ENCODE measurements at places on chromosomes 4 and X. TPM values are rescaled to one million over a fixed set of nuclear protein-coding genes. Genes with fewer than 3 reads are reported as not detected.

Gene DAPP1
- polyA plus RNA-seq = 1.8 TPM

Gene TFE3
- polyA plus RNA-seq = 18.6 TPM

Gene CXCL3
- 0.28 TPM for polyA plus RNA-seq

Gene ZNF157
- 0.43 TPM for polyA plus RNA-seq

Gene CENPVL2
- polyA plus RNA-seq = not detected

DNA sequence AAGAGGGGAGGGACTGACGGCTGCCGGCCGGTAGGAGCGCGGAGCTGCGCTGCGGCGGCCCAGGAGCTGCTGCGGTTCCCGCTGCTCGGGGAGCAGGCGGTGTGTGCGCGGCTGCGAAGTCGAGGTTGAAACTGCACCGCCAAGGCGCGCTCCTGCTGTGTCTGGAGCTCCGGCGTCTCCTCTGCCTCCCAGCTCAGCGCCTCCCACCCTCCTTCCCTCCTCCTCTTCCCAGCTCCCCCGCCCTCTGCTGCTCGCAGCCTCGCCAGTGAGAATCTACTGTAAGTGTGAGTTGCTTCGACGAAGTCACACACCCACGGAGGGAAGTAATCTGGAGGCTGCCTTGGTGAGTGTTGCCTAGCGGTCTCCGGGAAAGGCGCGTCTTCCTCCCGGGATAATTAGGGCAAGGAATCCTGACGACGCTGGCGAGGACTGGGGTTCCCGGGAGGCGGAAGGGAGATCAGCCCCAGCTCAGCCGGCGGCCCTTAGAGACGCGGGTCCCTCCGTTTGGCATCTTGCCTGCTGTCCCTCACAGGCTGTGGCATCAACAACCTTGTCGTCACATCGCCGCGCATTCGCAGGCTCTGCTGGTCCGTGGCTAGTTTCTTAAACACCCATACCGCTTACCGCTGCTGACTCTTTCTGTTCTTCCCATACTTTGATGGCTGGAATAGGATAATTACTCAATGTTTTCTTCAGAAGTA lies at the start of gene EPHA5:
Gene EPHA5, minus strand, starts transcription at position 159 of the 701 bp plus-strand sequence. CDS start 747 bp downstream, outside the sequence.
- DNase-seq = peak; percentile 77

DNA sequence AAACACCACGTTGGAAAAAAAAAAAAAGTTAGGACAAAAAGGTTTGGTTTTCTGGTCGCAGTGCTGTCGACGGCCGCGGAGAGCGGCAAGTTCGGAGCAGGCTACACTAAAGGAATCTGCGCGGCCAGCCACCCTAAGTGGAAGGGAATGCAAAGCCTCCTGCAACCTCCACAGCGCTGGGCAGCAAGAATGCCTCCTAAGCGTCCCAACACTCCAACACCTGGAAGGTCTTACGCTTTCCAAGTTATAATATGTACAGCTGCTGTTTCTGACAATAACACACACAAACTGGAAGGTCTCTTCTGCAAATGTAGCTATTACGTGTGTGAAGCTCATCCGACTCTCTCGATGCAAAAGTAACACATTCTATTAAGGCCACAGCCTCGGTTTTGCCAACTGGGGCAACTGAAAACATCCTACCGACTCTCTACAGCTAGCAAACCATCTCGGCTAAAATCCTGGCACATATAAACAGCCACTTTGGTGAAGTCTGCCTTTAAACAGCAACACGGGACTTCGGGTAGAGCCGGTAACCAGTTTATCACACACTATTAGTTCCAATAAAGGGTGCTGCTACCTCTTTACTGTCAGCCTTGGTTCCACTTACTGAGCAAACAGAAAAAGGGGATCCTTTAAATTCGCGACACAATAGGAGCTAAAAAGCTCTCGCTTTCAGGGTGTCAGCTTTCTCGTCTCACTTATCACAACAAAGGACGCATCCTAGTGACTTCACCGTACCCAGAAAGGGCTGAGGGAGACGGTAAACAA lies 895 bp downstream of the SMIM14 start:
- peak; percentile 65 for DNase-seq

- no peak for DNase-seq
Observed at GRCh38 chr4:145417348-145418130, 64.1 kb upstream of the SMAD1 start.

GRCh38 chr4:6608758-6609414 lies 31.6 kb upstream of the MRFAP1 start:
- no peak for DNase-seq

DNA sequence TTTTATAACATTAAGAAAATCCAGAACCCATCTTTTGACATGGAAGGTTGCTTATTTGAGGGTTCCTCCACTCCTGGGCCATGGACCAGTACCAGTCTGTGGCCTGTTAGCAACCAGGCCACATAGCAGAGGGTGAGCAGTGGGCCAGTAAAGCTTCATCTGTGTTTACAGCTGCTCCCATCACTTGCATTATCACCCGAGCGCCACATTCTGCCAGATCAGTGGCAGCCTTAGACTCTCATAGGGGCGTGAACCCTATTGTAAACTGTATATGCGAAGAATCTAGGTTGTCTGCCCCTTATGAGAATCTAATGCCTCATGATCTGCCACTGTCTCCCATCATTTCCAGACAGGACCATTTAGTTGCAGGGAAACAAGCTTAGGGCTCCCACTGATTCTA lies 58.6 kb downstream of the NDST4 start:
- DNase-seq = no peak

- DNase-seq = no peak
Observed at GRCh38 chr4:73421708-73422457, 14.1 kb upstream of the AFP start.

- DNase-seq = no peak
Observed at GRCh38 chrX:133654811-133655210, 239.5 kb upstream of the GPC4 start.

GRCh38 chrX:70664726-70665125 lies 220.1 kb downstream of the DLG3 start:
- DNase-seq = peak; percentile 2

DNA sequence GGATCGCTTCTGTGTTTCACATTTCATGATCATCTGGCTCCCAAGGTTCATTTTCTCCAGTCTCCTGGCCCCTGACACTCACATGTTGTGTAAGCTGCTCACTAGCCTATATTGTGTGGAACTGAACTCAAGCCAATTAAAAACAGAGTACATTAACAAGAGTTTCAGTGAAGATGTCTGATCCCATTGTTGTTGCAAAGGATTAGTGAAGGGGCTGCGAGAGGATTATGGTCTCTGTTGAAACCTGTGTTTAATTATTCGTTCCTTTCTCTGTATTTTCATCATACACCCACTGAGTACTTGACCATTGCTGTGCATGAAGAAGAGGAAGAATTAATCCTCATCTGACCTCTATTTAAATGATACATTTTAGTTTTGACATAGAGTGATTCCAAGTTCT lies 54.7 kb downstream of the AFF2 start:
- no peak for DNase-seq
